ENCODE measurements at places on chromosomes 3 and 15.

DNA sequence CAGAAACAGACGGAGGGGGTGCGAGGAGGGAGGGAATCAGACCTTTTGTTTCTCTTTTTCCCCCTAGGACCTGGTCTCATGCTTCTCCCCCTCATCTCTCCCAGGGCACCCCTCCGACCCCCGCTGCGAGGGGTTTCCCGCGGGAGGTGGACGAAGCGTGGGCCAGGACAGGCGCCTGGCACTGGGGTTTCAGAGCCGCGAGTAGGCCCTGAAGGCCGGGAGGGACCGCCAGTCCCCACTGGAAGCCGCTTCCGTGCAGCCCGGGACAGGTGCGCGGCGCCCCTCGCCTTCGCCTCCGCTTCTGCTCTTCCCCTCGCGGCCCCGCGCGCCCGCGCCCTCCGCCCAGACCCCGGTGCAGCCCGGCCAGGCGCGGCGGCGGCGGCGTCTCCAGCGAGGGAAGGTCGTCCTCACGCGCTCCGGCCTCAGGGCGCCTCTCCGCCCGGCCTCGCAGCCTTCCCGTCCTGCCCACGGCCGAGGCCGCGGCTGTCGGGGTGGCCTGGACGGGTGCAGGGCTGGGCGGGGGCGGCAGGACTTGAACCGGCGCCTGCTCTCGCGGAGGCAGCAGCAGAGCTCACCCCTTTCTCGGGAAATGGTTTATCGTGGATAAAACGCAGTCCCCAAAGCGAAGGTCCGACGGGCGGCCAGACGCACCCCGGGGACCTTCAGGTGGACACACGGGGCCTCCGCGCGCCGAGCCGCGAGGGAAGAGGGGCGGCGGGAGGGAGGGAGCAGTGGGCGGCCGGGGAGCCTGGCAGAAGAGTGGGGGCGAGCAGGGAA is 31.5 kb upstream of the ADAMTS17 start:
- no peak for DNase-seq

- no peak for DNase-seq
Measured at GRCh38 chr3:197356275-197356674, 57.9 kb upstream of the DLG1 start.

GRCh38 chr3:173652093-173652492 is 254.5 kb downstream of the NLGN1 start:
- DNase-seq, result no peak

DNA sequence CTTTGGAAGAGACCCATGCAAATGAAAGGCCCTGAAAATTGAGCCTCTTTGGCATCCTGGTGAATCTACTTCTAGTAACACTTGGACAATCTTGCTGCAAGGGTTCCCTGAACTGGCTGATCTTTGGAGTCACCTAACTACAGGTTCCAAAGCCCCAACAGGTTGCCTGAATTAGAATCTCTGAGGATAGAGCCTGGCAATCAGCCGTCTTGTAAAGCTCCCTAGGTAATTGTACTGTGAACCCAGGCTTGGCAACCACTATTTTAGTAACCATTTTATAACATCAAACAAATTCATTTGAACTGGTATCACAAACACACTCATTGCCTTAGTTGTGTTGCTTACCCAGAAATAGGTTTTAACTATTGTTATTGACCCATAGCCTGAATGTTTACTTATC is 20.1 kb downstream of the PAQR9 start:
- DNase-seq, result no peak

DNA sequence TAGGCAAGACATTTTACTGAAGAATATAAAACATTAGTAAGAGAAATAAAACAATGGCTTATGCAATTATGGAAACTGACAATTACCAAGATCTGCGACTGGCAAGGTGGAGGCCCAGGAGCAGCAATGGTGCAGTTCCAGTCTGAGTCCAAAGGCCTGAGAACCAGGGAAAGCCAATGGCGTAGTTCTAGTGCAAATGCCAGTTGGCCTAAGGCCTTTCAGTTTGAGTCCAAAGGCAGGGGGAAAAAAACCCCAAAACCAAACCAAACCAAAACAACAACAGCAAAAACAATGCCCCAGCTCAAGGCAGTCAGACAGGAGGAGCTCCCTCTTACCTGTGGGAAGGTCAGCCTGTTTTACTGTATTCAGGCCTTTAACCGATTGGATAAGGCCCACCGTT is 72.6 kb downstream of the ST6GAL1 start:
- DNase-seq, result no peak

GRCh38 chr3:53921296-53921695 is 29.6 kb upstream of the SELENOK start:
- DNase-seq, result peak; percentile 9

GRCh38 chr3:193833592-193833991 is 240.6 kb downstream of the OPA1 start:
- DNase-seq, result no peak

Data from T47D (cell line).